ENCODE measurements at places on chromosomes 5 and 9. TPM values are rescaled to one million over a fixed set of nuclear protein-coding genes. Genes with fewer than 3 reads are reported as not detected.

Gene SH3RF2
- 0.59 TPM for total RNA-seq

Gene GLRA1
- total RNA-seq = not detected

Gene CAAP1
- 15.9 TPM for total RNA-seq

Gene TRIM14
- 1.7 TPM for total RNA-seq

Gene MCIDAS
- total RNA-seq = not detected

Gene PCDHGA5
- 0.98 TPM for total RNA-seq

Gene WDR31
- 0.83 TPM for total RNA-seq

Gene PNPLA7
- 0.60 TPM for total RNA-seq

Gene GLIPR2
- total RNA-seq = 105 TPM

Gene CAPSL
- total RNA-seq = not detected

Gene PCDHGA6
- total RNA-seq = 2.3 TPM

Gene BTNL3
- total RNA-seq = not detected

Gene CACNA1B
- total RNA-seq = 0.08 TPM

Gene PCDHGA4
- total RNA-seq = 3.2 TPM

Gene NKD2
- 0.70 TPM for total RNA-seq

Gene UGT3A2
- total RNA-seq = not detected

Gene SPINK6
- not detected for total RNA-seq

Gene GABBR2
- total RNA-seq = not detected

Gene MSMP
- not detected for total RNA-seq

Gene MAPK9
- 29.7 TPM for total RNA-seq

Gene CDX1
- 0.15 TPM for total RNA-seq

Gene SPATA6L
- 0.23 TPM for total RNA-seq

Gene FYB1
- total RNA-seq = not detected

Gene PCDHB7
- 0.47 TPM for total RNA-seq

Gene HBEGF
- total RNA-seq = 12.0 TPM

Gene C5orf24
- 13.8 TPM for total RNA-seq

Gene KIAA0825
- 1.4 TPM for total RNA-seq

All from smooth muscle cell of the coronary artery (primary cell).